ENCODE measurements at places on chromosomes 3 and 15. TPM values are rescaled to one million over a fixed set of nuclear protein-coding genes. Genes with fewer than 3 reads are reported as not detected.

DNA sequence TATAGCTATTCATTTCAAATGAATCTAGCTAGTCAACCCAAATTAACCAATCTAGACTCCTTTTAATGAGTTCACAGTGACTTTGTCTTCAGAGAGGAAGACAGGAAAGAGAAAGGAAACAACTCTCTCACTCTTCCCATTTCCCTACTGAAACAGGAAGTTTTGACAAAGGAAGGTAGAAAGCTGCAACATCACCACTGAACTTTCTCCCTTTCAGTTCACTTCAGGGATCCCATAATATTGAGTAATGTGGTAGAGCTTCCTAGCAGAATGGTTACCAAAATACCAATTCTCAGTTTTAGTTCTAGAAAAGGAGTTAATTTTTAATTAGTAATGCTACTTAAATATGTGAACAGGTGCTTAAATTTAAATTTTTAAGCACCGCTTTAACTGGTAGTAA, 7.5 kb downstream of the VPS13C start:
- no peak for DNase-seq
- H3K27me3 ChIP-seq: no peaks in the 10 kb centered on the region
- H3K36me3 ChIP-seq: no peaks in the 10 kb centered on the region
- H3K4me3 ChIP-seq: no peak overlapping the region
- H3K4me1 ChIP-seq: no peaks in the 10 kb centered on the region

DNA sequence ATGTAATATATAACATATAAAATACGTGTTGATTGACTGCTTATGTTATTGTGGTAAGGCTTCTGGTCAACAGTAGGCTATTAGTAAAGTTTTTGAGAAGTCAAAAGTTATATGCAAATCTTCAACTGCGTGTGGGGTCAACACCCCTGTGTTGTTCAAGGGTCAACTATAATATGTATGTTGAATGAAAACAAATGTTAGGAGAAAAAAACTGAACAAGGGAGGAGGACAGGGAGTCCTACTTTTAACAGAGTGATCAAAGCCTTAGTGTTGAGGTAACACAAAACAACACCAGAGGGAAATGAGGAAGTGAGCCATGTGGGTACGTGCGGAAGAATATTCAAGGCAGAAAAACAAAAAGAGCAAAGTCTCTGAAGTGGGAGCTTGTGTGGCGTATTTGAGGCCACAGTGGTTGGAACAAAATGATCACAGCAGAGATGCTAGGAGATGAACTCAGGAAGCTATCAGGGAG, 62.5 kb downstream of the SFMBT1 start:
- H3K27ac ChIP-seq: no peak overlapping the region
- no peaks in the 10 kb centered on the region for H3K27me3 ChIP-seq
- H3K36me3 ChIP-seq: no peaks in the 10 kb centered on the region

GRCh38 chr3:41975416-41976103, 13.7 kb upstream of the ULK4 start:
- H3K4me3 ChIP-seq: no peak overlapping the region
- no peak for DNase-seq

DNA sequence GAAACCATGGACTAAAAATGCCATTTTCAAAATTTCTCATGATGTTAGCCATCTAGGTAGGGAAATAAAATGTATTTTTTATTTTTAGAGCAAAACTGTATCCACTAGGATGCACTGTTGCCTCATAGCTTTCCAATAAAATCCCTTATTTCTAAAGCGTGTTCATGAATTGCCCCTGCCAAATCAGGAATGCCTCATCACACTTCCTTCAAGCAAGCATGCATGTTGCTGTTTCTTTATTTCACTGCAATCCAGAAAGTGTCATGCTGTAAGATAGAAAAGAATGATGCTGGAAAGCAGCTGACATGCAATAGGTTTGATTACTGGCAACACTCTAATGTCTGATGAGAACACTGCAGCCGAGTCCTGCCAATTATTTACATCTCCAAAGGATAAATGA, 239.5 kb downstream of the CHL1 start:
- no peaks in the 10 kb centered on the region for H3K36me3 ChIP-seq
- H3K4me3 ChIP-seq: no peak overlapping the region
- DNase-seq: no peak
- no peak overlapping the region for H3K27ac ChIP-seq

DNA sequence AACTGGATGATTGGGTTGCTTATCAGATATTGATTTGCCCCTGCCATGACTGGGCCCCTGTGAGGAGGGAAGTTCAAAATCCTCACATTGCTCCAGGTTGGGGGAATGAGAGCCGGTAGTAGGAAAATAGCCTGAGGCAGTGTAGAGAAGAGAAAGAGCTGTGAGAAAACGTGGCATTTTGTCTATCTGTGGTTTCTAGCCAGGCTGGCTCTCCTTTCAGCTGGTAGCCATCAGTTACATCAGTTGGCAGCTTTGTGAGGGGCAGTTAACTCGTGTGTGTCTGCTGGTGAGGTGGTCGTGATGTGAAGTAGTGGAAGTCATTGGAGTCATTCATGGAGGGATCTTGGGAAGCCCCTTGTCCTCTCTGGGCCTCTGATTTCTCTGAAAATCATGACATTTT, 5.2 kb downstream of the ESYT3 start:
- H3K4me3 ChIP-seq: no peak overlapping the region
- H3K27ac ChIP-seq: no peak overlapping the region
- DNase-seq: no peak

- no peaks in the 10 kb centered on the region for H3K27me3 ChIP-seq
- no peaks in the 10 kb centered on the region for H3K36me3 ChIP-seq
- no peak overlapping the region for H3K4me3 ChIP-seq
- no peaks in the 10 kb centered on the region for H3K4me1 ChIP-seq
- H3K27ac ChIP-seq: no peak overlapping the region
- no peak for DNase-seq
Observed at GRCh38 chr15:37973856-37974255, 39.4 kb downstream of the TMCO5A start.

DNA sequence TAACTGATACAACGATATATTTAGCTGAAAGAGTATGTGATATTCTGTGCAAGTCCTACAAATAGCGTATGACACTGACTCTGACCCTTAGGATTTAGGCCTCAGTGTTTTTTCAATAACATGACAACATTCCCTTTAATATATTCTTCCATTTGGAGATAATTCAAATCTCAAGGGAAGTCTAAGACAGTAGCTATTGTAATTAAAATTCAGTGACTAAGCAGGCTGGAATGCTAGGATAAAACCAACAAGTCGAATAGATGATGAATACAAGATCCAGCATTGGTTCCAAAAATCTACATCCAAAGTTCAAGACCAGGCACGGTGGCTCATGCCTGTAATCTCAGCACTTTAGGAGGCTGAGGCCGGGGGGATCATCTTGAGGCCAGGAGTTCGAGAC, 56.2 kb downstream of the QTRT2 start:
- peaks cover 4% of the 10 kb centered on the region for H3K27me3 ChIP-seq
- no peaks in the 10 kb centered on the region for H3K36me3 ChIP-seq
- H3K27ac ChIP-seq: no peak overlapping the region
- H3K4me3 ChIP-seq: no peak overlapping the region
- no peaks in the 10 kb centered on the region for H3K4me1 ChIP-seq

- no peaks in the 10 kb centered on the region for H3K36me3 ChIP-seq
- peak overlapping the region; percentile 97 for H3K27ac ChIP-seq
- no peaks in the 10 kb centered on the region for H3K27me3 ChIP-seq
Observed at GRCh38 chr3:98964784-98965183, 63.3 kb upstream of the DCBLD2 start.

DNA sequence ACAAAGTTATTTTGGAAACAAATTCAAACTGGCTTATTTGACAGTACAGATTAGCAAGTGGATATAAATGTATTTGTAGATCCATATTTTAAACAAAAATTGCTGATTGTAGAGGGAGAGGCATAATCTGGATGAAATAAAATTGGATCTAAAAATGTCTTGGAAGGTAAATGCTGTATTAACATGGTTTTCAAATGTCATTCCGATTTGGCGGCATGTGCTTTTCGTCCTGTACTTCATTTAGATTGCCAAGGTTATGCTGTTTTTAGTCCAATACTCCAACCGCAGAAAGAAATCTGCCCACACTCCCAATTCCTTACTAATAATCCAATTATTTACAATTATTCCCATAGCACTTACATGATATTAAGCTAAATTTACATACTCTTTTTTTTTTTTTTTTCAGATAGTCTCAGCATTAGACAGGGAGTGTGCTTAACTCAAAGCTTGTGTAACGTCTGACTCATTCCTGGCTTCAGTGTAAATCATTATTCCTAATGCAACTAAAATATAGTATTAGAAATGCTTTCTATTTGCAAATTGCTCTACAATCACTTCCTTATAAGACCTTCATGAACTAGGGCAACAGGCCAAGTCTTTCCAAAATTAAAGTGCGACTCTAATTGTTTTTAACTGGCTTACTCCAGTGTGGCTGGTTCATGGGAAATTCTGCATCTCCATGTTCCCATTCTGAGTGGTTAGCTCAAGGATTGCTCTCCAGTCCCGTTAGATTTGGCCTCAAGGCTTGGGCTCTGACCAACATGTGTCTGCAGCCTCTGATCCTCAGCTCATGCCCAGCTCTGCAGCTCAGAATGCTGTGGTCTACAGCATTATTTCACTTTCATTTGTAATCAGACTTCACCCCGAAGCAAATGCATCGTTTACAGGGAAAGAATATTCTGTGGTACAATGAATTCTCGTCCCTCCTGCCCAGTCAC, 103.9 kb downstream of the FBN1 start:
- H3K36me3 ChIP-seq: no peaks in the 10 kb centered on the region
- no peak overlapping the region for H3K4me3 ChIP-seq
- H3K27me3 ChIP-seq: no peaks in the 10 kb centered on the region
- H3K4me1 ChIP-seq: no peaks in the 10 kb centered on the region
- H3K27ac ChIP-seq: no peak overlapping the region
- no peak for DNase-seq

DNA sequence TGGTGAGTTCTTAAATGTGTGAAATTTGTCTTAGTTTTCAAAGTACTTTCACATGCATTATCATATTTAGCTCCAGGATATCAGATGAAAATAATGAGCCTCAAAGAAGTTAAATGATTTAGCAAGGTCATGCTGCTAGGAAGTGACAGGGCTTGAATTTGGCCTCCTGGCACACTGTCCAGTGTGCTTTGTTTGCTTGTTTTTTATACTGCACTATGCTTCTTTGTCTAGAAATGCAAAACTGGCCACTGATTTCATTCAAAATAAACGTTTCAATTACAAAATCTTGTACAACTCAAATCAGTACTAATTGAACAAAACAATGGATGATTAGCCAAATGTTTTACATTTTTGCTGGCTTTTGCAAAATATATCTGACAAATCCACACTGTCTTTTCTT, 583.3 kb upstream of the CBLB start:
- DNase-seq: no peak
- H3K4me3 ChIP-seq: no peak overlapping the region
- H3K4me1 ChIP-seq: no peaks in the 10 kb centered on the region
- no peak overlapping the region for H3K27ac ChIP-seq

DNA sequence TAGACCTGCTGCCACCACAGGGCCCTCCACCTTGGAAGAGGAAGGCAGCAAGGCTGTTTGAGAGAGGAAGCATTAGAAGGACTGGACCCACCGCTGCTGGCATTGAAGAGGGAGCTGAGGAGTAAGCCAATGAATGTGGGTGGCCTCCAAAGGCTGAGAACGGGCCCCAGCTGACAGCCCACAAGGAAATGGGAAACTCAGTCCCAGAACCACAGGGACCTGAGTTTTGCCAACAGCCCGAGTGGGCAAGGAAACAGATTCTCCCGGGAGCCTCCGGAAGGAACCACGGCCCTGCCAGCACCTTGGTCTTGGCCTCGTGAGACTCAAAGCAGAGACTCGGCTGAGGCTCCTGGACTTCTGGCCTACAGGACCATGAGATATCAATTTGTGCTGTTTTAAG, 95.4 kb upstream of the SNRPA1 start:
- H3K27ac ChIP-seq: no peak overlapping the region
- H3K4me1 ChIP-seq: no peaks in the 10 kb centered on the region
- H3K36me3 ChIP-seq: no peaks in the 10 kb centered on the region

- no peak for DNase-seq
- peaks cover 9% of the 10 kb centered on the region for H3K4me1 ChIP-seq
- no peaks in the 10 kb centered on the region for H3K27me3 ChIP-seq
- no peaks in the 10 kb centered on the region for H3K36me3 ChIP-seq
Observed at GRCh38 chr3:141647562-141647915, 90.6 kb upstream of the RNF7 start.

GRCh38 chr3:27507515-27508266, 23.5 kb upstream of the SLC4A7 start:
- DNase-seq: no peak
- no peaks in the 10 kb centered on the region for H3K36me3 ChIP-seq
- no peak overlapping the region for H3K27ac ChIP-seq
- H3K4me3 ChIP-seq: no peak overlapping the region

DNA sequence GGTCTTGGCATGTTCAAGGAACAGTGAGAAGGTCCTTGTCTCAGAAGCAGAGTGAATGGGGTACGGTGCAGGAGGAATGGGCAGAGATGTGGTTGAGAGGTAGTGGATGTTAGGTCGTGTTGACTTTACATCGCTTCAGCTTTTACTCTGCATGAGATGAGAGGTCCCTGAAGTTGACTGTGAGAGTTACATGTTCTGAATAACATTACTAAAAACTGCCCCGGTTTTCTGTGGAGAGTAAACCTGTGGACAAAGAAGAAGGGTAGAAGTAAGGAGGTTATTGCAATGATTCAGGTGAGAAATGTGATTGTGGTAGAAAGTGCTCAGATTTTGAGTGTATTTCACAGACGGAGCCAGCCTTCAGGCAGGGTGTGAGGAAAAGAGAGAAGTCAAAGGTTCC, 105.6 kb downstream of the ARNT2 start:
- H3K27ac ChIP-seq: no peak overlapping the region
- no peak overlapping the region for H3K4me3 ChIP-seq
- H3K4me1 ChIP-seq: no peaks in the 10 kb centered on the region
- H3K36me3 ChIP-seq: no peaks in the 10 kb centered on the region
- H3K27me3 ChIP-seq: no peaks in the 10 kb centered on the region
- DNase-seq: no peak

DNA sequence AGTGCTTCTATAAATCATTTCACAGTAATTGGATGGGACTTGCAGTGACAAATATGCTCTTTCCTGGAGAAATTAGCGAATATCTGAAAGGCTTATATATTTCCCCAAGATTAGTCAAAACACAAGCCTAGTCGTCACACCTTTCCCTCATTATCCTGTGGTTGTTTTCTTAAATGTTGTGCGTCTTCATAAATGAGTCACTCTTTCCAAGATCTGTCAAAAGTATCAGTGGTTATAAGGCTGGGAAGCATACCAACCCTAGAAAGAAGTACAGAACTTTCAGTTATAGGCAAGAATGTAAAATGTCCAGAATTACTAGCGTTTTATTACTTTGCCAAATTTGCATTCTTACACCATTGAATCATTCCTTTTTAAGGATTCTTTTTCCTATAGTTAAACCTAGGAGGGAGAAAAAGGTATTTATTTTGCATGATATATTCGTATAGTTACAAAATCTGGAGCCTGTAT, 33.6 kb downstream of the TMEM212 start:
- H3K36me3 ChIP-seq: no peaks in the 10 kb centered on the region
- DNase-seq: no peak
- no peaks in the 10 kb centered on the region for H3K27me3 ChIP-seq

IMPG2 gene
- 0.20 TPM for total RNA-seq

SLC22A14 gene
- total RNA-seq: 0.22 TPM

SPTBN5 gene
- total RNA-seq: 0.96 TPM

CNTN6 gene
- total RNA-seq: not detected

FLNB gene
- 116 TPM for total RNA-seq

TNFSF10 gene
- total RNA-seq: 0.20 TPM

All from HCT116 (cell line).